CD4-positive, alpha-beta T cell treated with Interferon alpha-2 for 1 hour (primary cell): ENCODE measurements at places on chromosomes 16 and 17.

GRCh38 chr17:10600571-10600970 lies 51.1 kb upstream of the MYH2 start:
- no peak for DNase-seq

DNA sequence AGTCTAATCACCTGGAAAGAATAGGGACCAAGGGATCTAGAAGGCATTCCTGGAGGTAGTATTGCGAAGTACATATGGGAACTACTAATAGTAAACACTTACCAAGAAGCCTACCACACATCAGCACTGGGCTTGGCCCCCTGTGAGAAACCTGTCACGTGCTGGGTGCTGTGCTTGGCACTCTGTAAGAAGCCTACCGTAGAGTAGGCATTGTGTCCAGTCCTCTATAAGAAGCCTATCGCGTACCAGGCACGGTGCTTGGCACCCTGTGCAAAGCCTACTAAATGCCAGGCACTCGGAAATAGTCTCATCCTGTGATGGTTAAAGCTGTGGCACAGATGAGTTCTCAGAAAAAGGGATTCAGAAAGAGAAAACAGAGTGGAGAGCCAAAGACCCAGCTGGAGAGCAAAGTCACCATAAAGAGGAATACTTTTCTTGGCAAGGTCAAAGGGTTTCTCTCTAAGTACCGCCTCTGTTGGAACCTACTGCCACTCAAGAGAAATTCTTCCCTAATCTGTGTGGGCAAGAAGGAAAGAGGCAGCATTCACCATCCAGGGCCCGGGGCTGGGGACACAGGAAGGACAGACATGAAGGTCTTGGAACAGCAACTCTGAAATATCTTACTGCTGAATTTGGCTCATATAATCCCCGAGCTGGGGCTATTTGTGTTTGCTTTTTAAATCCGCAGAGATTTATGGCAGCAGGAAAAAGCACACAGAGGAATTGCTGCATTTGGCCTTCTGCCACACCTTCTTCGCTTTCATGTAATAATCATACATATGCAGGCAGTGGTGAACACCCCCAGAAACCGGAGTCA lies 81.8 kb downstream of the VAT1L start:
- DNase-seq = no peak

GRCh38 chr17:31413081-31413799 lies 21.8 kb downstream of the RAB11FIP4 start:
- no peak for DNase-seq

GRCh38 chr16:20846030-20846429 lies 39.7 kb downstream of the REXO5 start:
- no peak for DNase-seq

DNA sequence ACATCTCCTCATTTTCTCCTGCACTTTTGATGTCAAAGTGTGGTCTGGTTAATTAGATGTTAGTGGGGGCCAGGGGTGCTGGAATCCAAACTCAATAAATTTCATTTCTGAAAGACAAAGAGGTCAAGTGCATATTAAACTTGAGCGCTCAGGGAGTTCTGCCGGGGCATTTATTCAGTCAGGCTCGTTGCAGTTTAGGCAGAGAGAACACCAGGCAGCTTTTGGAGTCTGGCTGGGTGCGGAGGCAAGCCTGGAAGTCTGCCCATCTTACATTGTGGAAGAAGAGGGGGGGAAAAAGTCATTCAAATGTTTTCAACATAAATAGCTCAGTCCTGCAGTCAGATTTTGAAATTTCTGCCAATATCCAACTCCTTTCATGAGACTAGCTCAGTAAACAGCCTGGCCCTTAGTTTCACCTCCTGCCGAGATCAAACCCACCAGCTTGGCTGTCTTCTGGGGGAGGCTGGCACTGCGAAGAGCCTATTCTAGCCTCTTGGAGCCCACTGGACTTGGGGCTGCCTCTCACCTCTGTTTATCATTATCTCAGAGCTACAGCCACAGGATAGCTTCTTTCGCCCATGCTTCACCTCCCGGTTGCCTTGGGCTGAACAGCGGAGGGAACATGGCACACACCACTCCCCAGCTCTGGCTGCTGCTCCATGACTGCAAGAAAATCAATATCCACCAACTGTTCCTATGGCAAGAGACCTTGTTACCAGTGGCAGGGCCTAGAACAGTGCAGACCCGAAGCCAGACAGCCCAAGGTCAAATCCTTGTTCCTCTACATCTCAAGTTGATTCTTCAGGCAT lies 177.4 kb upstream of the CDH5 start:
- DNase-seq = no peak

- no peak for DNase-seq
Observed at GRCh38 chr17:14580499-14580898, 279.6 kb downstream of the HS3ST3B1 start.

- no peak for DNase-seq
Observed at GRCh38 chr17:33416131-33416530, 123.0 kb upstream of the ASIC2 start.

DNA sequence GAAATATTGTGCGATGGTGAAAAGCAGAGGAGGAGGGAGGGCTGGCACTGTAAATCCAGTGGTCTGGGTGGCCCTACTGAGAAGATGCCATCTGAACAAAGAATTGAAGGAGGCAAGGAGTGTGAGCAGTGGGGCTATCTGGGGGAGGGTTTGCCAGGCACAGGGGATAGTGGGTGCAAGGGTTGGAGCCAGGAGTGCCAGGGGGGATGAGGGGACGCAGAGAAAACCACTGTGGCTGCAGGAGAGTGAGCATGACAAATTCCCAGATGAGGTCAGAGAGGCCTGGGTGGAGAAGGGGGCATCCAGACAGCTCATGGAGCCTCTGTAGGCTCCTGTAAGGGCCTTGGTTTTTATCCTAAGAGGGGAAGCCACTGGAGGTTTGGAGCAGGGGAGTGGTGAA lies 4.8 kb downstream of the XYLT2 start:
- DNase-seq = no peak

GRCh38 chr16:88541831-88542616 lies 28.2 kb upstream of the ZC3H18 start:
- no peak for DNase-seq

GRCh38 chr16:28155293-28155692 lies 56.5 kb downstream of the XPO6 start:
- no peak for DNase-seq

DNA sequence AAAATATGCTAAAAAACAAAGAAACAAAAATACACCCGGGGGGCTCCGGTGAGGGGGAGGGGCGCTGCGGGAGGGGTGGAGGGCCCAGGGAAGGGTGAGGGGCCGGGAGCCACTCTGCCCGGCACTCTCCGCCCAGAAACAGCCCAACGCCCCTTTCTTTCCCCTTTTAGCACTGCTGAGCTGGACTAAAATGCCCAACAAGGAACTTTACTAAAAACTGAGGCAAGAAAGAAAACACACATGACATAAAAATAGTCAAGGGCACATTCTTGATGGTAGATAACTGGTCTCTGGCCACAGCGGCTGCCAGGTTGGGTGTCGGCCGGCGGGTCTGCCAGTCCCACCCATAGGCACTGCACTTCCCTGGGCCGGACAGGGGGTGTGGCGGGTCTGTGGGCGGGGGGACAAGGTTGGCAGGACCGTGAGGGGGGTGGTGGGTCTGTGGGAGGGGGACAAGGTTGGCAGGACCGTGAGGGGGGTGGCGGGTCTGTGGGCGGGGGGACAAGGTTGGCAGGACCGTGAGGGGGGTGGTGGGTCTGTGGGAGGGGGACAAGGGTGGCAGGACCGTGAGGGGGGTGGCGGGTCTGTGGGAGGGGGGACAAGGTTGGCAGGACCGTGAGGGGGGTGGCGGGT lies 20.9 kb downstream of the METRNL start:
- DNase-seq = no peak

DNA sequence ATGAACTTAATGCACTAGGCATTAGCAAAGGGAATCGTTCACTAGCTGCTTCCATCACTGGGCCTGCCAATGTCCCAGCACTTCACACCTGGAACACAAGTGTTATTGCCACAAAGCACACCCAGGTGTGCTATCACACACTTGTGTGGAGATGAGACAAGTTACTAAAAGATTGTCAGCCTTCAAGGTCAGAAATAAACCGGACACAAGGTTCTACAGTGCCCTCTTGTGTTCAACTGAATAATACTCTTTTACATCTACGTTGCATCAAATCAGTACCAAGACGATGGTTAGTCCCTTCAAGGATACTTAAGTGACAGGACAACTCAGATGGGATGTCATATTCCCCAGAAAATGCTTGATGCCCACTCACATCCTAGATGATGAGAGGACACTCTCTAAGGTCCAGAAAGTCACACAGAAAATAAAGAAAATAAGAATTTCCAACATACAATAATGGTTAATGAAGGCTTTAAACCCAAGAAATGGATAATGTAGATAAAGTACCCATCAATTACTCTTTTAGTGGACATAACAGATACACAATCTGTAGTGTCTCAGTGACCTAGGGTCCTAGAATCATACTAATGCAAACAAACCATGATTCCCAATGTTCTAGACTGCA lies 16.4 kb upstream of the GLG1 start:
- no peak for DNase-seq

- DNase-seq = no peak
Observed at GRCh38 chr16:85991856-85992255, 92.9 kb downstream of the IRF8 start.

- DNase-seq = no peak
Observed at GRCh38 chr17:17515934-17516930, 20.0 kb upstream of the RASD1 start.

DNA sequence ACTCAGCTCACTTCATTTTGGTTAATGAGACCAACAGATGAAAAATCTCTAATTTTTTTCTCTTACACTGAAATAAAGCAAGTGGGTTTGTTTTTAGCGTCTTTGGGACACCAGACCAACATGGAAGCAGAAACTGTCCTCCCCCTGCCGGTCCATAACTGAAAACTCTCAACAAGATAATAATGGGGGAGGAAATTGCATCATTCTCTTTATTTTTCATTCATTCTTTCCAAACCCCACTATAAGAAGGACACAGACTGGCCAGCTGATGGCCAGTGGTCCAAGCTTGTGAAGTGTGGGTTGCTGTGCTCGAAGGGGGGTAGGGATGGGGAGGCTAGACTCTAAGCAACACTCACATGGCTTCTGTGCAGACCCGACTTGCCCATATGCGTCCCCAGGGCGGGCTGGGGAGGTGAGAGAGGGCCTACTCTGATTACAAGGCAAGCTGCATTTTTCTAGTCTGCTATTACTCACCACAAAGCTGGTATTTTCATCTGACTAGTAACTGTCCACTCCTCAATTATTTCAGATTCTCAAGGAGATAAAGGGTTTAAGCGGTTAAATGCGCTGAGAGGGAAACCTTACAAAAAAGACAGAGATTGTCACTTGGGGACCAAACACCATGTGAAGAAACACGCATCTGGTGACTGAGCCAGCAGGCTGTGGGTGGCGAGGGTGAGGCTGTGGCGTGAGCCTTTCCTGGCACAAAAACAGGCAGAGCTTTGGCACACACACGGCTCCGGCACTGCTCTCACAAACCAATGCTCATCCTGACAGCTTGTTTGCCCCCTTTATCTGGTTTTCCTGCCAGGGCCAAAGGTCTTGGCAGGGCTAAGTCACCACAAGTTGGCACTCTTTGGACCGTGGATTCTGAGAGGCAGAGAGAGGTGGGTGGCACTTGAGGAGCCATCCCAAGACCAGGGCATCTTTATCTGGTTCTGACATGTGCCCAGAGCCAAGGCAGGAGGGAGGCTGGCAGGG lies 38.2 kb downstream of the MARF1 start:
- no peak for DNase-seq

- no peak for DNase-seq
Observed at GRCh38 chr16:9248162-9248561, 156.7 kb downstream of the HAPSTR1 start.

DNA sequence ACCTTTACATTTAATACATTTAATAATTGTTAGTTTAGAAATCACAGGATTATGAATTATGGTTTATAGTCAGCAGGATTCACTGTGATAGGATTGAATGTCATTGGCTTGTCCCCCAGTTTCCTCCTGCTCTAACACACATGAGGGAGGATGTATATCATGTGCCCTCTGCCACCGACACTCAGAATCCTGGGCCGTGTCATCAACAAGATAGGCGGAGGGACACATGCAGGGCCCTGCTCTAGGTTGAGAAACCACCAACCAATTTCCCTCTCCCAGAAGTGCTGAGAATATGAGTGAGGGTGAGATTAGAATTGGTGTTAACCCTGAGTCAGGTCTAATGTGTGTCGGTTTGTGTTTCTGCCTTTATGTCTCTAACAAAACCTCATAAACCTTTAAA lies 85.1 kb downstream of the CES1 start:
- no peak for DNase-seq

DNA sequence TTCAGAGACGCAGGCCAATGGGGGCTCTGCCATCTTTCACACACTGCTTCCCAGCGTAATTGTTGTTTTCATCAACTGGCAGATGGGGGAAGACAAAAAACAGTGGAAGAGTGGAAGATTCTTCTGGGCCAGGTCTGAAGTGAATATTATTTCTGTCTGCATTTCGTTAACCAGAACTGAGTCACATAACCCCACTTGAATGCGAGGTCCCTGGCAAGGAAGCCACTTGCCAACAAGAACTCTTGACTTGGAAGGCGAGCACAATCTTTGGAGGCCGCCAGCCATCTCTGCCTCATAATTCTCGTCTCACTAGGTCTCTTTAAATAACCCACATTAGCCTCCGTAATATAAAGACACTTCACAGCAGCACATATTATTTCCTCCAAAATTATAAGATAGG lies 75.4 kb downstream of the CYB561 start:
- no peak for DNase-seq

GRCh38 chr17:45948881-45949624 lies 50.0 kb upstream of the STH start:
- DNase-seq = peak; percentile 49

- DNase-seq = no peak
Observed at GRCh38 chr17:43562679-43563599, 16.8 kb upstream of the ETV4 start.

- no peak for DNase-seq
Observed at GRCh38 chr16:11231367-11231970, 24.5 kb downstream of the SOCS1 start.

- no peak for DNase-seq
Observed at GRCh38 chr17:83090444-83091256, 11.2 kb downstream of the METRNL start.
